OCI-M1 (cell line): ENCODE measurements at places on chromosomes 3 and 15.

DNA sequence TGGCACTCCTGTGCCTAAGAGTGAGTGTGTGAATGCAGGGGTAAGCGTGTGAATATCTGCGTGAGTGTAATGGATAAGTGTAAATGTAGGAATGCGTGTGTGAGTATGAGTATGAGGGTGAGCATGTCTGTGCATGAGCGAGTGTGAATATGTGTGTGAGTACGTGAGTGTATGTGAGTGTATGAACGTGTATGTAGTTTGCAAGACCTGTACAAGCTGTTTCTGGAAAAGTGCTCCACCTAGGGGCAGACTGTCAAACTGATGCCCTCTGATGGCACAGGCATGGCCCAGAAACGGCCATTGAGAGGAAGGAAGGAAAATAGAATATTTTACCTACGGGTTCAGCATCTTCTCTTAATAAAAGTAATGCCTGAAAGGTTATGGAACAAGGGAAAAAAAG lies 24.4 kb upstream of the FRMD4B start:
- DNase-seq, result peak; percentile 69

GRCh38 chr3:170383567-170383966 lies 26.1 kb downstream of the SKIL start:
- DNase-seq, result no peak

DNA sequence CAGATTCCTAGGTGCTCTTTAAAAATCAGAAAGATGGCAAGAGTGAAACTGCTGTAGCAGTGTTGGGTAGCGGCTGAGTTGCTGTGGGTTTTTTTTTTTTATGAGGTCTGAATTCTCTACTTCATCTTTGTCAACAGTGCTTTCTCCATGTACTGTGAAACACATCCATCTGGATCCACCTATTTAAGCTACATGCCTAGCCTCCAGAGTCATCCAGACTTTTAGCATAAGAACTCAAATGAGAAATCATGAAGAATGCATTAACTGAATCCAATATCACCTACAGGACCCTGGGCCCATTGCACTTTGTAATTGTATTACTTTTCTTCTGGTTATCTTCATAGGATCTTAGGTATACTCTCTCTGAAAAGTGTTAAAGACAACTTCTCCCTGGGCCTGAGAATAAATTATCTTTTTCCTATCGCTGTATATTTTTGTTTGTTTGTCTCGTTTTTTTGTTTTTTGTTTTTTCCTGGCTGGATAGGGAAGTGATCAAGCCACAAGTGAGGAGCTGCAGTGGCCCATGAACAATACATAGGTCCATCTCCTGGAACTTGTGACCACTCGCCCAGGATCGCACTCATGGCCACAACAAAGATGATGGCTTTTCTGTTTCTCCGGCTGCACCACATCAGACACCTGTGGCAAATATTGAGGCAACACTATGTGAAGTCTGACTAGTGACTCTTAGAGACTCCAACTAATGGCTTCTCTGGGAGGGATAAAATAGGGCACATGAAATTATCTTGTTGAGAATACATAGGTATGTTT lies 609.9 kb upstream of the AGTR1 start:
- no peak for DNase-seq

- DNase-seq, result no peak
Observed at GRCh38 chr3:13251166-13251903, 168.8 kb downstream of the NUP210 start.

DNA sequence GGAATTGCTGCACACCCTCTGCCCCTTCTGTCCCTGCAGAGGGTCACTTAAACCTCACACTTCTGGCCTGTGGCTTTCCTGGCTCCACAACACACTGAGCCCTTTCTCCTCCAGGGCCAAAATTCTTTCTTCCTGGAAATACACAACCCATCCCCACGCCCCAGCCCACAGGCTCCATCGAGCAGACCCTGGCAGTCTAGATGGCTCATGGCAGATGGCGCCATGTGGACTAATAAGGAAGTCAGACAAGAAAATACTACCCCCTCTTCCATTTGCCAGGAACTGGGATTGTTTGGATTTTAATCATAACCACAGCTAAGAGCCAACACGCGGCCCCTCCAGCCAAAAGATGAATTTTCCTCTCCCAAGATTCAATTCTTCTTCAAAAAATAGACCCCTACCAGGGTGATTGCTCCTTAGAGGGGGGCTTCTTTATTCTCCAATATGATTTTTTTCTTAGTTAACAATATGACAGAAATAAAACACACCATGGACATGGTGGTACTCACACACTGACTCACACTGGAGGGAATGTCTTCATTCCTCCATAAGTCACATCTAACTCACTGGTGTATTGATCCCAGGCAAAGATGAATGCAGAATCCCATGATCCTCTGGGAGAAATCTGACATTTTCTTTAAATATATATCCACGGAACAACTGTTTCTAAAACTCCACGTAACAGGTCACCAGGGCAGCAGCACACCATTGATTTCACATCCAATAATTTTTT lies 111.5 kb downstream of the NTRK3 start:
- no peak for DNase-seq

DNA sequence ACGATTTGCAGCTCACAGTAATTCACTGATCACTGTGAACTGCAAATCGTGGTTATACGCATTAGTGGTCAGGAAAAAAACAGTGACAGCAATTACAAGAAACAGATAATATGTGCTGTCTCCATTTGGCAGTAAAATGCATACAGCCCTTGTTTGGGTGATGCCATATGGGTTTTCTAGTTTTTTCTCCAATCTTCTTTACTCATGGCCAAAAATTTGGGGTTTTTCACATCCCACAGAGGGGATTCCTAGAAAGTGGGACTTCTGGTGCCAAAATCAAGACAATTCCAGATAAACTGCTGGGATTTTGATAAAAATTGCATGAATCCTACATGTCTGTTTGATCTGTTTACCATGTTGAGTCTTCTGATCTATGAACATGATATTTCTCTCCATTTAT lies 15.6 kb downstream of the NDN start:
- DNase-seq, result no peak

- no peak for DNase-seq
Observed at GRCh38 chr3:123284399-123285010, 82.8 kb downstream of the SEC22A start.

DNA sequence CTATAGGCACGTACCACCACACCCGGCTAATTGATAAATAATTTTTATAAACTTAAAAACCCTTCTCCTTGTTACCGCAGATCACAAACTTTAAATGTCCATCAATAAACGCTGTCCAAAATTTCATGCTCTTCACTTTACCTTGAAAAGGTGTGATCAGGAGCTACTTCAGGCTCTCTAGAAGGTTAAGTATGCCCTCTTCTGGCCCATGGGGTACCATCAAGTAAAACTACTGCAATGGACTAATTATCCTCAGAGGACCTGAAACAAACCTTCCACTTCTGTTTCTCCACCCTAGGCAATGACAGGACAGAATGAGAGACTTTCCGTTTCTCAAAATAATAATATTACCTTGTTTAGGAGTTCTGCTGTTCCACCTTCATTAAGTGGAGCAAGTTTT lies 9.2 kb downstream of the LZTFL1 start:
- DNase-seq, result peak; percentile 11

DNA sequence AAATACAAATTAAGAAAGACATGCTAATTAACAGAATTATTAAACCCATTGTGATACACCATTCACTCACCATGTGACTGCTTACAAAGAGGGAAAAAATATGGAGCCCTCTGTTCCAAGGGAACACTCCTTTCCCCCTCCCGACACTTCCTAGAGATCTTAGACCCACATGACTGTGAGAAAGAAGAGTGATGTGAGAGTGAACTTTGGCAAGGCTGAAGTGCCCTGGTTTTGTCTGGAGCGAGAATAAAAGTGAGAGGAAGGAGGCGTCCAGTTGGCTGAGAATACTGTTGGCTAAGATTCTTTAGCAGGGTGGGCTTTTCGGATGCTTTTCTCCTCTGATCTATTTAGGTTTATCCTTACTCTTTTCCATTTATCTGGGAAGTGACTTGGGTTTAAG lies 14.1 kb downstream of the CHL1 start:
- no peak for DNase-seq
